Dermis microvascular lymphatic vessel endothelial cell (primary cell): ENCODE measurements at places on chromosomes 2 and 18.
A peak's percentile ranks its signal among the peaks of the same experiment; 100 is the strongest.

DNA sequence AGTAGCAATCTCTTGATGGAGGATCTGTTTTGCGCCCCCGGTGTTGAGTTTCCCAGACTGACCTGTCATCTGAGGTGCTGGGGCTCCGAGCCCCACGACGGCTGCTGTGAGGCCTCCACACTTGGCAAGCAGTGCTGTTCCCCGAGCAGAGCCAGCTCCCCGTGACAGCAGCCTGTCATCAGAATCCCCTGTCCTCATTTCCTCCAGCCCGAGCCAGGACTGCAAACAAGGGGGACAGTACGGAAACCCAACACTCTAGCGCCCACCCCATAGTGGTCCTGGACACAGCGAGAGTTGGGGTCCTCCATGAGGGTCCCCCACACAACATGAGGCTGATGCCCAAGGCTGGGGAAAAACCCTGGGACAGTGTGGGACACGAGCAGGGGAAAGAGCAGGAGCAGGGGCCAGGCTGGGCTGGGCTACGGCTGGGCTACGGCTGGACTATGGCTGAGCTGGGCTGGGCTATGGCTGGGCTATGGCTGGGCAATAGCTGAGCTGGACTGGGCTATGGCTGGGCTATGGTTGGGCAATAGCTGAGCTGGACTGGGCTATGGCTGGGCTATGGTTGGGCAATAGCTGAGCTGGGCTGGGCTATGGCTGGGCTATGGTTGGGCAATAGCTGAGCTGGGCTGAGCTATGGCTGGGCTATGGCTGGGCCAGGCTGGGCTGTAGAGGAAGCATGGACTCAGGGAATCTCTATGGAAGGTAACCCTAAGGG, 1.5 kb upstream of the KLHL30 start:
- peak; percentile 56 for DNase-seq

DNA sequence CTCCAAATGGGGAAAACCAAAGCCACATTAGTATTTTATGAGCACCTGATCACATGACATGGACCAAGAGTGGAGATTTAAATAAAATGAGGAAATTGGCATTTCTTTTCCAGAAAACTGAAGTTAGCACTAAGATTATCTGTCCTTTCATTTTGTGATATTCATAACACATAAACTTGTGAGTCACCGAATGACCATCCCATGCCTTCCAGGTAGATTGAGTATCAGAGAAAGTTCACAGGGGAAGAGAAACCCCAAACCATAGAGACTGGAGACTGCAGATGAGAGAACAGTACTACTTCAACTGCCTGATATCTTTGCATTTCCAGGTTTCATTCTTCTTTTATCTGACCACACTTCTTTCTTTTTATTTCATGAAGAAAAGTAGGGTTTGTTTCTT, 176.3 kb upstream of the LRP1B start:
- DNase-seq, result no peak

DNA sequence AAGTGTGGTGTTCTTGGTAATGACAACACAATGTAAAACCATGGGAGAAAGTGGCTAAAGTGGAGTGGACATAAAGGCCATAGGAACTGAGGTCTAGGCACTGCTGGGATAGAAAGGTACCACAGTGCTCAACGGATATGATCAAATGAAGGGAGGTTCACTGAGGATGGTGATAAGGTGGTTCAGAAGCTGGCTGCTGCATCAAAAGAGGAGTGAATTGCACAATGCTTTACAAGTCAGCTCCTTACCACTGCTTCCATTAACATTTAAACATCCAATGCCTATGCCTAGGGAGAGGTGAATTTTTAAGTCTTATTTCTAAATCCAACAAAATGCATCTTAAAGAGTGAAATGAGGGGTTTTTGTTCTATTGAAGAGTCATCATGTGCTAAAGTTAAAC, 100.1 kb upstream of the ITGB6 start:
- DNase-seq, result no peak

DNA sequence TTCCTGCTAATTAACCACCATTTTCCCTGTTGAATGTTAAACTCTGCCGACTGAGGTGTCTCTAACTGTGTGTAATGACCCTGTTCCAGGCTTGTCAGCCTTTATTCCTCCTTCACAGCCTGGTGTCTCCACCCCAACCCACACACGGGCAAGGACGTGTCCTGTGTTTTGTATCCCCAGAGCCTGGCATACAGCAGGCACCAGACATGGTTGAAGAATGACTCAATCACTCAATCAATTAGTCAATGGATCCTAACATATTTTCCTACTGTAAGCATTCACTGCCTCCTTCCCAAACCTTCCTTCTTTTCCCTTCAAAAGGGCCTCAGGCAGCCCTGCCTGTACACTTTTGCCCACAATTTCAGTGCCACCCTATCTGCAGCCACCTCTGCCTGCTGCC, 2.7 kb upstream of the TNS1 start:
- no peak for DNase-seq

DNA sequence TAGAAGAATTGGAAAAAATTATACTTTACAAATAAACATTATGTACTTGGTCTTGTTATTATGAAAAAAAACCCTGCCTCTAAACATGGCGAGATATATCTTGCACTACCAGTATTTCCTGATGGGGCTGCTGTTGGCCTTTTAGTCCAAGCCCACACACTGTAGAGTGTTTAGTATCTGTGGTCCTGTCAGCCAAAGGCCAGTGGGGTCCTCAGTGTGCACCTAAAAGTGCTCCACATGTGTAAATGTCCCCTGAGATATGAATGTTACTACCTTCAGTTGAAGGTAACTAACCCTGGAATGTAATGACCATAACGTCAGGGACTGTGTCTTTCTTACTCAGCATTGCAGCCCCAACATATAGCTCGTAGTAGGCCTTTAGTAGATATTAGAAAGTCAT, 71.1 kb upstream of the HK2 start:
- DNase-seq, result no peak

- no peak for DNase-seq
Measured at GRCh38 chr2:26461601-26462023, 16.3 kb downstream of the OTOF start.

DNA sequence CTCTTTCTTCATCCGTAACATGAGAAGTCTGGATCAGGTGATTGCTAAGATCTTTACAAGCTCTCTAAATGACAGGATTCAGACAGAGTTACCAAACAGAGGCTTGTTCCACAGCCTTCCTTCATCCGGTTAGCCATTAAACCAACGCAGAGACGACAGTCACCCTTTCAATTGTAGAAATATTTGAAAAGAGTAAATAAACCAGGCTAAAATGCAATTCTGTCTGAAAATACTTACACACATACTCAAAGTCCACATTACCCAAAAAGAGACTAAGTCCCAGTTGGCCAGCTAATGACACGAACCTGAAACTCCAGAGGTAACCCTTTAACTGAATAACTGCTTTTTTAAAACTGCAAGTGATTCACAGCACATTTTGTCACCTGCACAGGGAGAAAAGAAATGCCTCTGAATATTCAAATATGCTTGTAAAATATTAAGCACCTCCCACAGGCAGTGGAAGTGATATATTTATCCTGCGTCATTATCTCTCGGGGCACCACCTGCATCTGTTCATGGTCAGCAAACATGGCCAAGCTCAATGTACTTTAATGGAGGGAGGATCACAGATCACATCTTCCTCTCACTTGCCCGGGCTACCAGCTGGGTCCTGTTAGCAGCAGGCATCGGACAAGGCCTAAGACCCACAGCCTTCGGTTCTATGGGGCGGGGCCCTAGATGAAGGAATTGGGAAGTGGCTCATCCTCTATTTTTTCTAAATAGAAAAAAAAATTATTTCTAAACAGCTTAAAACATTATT, 38.8 kb upstream of the DNER start:
- no peak for DNase-seq

DNA sequence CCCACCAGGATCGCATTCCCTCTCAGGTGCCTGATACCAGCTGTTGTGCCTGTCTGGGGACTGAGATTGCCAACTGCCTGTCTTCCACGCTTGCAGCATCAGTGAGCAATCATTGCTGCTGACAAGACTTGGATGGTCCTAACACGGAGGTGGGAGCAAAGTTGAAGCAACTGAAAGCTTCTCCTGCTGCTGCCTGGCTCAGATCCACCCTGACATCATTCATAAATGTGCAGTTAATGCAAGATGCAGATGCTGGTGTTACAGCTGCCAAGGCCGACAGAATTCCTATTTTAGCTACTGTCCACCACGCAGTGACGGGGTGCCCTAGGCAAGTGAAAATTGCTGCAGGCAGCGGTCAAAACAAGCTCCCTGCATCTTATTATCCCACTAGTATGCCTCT, 131.4 kb downstream of the VWC2L start:
- no peak for DNase-seq
